ENCODE measurements at places on chromosomes 2 and 18.

DNA sequence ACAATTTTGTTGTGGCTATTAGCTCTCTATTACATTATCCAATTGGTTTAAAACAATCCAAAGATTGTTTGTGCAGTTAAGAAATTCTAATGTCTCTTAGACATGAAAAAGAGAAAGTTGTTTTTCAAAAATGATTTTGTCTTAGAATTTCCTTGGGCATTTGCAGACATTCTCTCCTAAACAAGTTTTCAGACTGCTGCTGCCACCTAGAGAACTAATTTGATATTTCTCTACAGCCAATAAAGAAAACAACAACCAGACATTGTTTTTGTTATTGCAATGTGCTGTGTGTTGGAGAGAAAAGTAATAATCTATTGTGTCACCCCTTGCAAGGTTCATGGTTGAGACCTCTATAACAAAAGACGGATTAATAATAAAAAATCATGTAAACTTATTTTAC is 119.0 kb upstream of the SYT4 start:
- peak; percentile 27 for DNase-seq

DNA sequence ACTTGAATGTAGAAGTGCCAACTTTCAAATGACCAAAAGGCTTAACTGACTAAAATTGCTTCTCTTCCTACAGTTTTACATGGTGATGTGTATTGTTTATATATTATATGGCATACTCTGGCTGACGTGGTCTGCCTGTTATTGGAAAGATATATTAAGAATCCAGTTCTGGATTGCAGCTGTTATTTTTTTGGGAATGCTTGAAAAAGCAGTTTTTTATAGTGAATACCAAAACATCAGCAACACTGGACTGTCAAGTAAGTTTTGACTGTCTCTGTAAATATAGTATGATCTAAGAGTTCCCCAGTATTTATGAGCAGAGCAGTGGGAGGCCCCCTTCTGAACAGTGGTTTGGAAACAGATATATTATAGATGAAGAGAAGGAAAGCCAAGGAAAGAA is 26.2 kb downstream of the TMEM87B start:
- no peak for DNase-seq

DNA sequence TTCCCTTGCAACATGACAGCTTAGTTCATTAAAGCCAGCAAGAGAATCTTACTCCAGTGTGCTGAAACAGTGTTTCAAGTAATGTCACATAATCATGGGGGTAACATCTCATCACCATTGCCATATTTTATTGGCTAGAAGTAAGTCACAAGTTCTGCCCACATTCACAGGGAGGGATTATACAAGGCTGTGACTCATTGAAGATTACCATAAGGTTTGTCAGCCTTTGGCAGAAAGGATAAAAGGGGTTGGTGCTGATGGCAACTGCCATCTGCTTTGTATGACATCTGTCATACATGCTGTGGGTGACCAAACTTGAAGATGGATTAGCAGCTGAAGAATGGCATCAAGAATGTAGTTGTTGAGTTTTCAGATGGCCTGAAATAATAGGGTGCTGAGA is 61.2 kb downstream of the KCNE4 start:
- no peak for DNase-seq

GRCh38 chr2:218832081-218832480 is 478 bp upstream of the PRKAG3 start:
- no peak for DNase-seq

DNA sequence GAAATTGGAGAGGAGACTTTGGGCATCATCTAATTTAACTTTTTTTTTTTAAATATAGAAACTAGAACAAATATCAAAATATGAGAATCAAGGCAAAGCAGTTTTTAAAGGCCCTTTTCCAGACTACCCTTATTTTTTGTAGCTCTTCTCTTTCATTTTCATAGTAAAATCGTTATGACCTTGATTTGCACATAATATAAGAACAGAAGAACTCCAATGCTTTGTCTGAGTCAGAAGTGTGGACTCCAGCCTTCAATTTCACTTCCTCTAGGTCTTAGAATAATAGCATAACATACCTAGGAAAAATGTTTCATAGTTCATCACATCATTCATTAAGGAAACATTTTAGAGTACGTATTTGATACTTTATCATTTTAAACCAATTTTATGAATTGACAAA is 74.4 kb downstream of the ANKRD12 start:
- no peak for DNase-seq

DNA sequence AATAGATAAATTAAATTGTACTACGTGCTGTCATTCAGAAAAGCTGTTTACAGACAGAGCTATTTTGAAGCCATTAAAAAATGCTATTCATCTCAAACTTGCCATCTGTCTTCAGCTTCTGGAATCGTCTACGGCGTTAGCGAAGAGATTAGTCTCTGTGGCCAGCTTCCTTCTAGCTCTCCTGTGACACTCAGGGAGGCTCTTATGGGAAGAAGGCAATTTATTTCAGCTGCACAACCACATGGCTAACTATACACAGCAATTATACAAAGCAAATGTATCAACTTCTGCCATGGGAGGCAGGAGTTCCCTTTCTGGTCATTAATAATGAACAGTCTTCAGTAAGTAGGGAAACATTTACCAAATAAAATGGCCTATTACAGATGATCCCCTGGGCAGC is 6.3 kb downstream of the CTAGE1 start:
- no peak for DNase-seq

DNA sequence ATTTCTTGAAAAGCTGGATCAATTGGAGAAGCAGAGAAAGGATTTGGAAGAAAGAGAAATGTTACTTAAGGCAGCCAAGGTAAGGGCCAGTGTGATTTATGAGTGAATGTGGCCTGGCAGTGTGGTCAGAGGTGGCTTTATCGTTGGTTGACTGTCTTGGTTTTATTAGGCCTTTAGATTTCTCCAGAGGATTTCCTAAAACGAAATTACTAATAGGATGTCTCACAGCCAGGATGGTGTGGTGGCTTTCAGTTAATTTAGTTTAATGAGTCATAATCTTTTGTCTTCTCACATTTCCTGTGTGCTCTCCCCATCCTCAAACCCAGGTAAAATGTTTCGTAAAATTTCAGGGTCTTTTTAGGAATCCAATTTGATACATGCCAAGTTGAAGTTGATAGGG is 100.8 kb downstream of the TAF4B start:
- no peak for DNase-seq

DNA sequence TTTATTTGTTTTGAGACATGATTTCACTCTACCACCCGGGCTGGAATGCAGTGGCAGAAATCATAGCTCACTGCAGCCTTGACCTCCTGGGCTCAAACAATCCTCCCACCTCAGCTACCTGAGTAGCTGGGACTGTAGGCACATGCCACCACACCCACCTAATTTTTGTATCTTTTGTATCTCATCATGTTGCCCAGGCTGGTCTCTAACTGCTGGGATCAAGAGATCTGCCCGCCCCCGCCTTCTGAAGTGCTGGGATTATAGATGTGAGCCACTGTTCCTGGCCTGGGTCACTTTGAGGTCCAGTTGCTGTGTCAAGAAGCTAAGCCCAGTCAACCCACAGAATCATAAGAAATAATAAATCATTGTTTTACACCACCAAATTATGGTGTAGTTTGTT is 38.4 kb downstream of the TSN start:
- DNase-seq: no peak

DNA sequence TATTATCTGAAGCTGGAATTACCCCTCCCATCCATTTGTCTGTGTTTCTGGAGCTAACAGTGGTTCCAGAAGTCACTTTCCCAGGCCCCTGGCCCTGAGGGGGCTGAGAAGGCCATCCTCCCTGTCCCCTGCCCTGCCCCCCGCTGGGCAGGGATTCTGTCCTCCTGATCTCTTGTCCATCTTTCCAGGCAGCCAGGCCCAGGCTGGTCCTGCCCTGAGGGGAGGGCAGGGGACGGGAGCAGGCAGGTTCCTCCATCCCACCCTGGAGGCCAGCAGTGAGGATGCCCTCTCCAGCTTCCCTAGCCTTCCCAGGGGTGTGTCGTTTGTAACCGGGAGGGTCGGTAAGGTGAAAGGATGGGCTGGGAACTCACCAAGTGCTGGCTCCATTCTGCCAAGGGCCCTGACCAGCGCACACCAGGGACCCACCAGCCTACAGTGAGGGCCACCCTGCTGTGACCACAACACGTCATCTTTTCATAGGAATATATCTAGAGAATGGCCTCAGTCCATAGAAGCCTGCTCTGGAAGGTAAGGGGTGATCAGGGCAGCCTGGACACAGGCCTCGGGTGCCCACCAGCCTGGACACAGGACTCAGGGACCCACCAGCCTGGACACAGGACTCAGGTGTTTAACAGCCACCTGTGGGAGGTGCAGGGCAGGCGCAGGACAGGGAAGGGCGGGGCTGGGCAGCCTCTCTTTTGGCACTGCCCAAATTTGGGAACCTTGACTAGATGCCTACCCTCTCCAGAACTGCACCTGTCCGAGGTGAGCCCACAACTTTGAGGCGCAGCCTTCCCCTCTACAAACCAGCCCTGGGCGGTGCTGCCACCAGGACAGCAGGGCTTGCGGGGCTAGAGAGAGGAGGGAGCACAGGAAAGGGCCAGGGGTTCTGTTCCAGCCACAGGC is 35.8 kb upstream of the GPC1 start:
- no peak for DNase-seq
